ENCODE measurements at places on chromosomes 12 and 14.

DNA sequence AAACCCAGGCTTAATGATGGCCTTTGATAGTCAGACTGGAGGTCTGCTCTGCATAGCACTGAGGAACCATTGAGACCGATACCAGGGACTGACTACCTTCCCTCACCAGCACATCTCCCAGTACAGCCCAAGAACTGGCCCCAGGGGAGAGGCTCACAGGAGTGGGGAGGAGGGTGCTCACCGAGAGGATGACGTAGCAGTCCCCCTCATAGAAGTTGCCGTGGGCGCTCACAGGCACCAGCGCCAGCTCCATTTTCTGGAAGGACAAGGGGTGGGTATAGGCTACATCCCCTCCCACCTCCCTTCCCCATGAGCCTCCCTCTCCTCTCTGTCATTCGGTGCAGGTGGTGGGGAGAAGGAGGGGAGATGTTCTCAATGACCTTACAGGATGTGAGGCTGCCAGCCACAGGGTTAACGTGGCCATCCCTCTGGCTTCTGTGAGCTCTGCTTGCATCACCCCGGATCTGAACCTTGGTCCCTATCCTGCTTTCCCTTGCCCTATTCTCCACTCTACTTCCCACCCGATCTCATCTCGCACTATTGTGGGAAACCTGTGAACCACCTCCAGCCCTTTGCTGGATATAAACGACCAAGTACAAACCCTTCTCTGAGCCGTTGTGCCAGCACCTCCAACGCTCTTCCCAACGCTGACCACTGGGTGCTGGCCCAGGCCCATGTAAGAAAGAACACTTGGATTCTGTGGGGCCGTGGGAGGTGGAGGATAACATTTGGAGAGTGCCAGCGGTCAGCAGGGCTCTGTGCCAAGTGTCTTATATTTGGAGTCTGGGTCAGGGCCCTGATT lies 4.4 kb downstream of the AVIL start:
- DNase-seq: no peak

DNA sequence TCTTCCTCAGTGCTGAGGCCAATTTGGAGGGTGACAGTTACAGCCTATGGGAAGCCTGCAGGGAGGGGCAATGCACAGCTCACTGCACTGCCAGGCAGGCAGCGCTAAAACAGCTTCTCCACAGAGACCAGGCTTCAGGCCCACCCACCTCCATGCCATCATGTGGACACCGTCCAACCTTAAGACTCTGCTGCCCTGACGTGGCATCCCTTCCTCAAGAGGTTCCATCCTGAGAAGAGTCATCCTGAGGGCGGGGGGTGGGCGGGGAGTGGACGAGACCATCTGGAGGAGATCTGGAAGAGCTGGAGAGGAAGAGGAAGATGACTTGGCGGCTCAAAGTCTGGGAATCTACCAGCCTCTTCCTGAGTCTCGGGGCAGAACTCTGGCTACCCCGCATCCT lies 8.4 kb upstream of the ACVRL1 start:
- no peak for DNase-seq

DNA sequence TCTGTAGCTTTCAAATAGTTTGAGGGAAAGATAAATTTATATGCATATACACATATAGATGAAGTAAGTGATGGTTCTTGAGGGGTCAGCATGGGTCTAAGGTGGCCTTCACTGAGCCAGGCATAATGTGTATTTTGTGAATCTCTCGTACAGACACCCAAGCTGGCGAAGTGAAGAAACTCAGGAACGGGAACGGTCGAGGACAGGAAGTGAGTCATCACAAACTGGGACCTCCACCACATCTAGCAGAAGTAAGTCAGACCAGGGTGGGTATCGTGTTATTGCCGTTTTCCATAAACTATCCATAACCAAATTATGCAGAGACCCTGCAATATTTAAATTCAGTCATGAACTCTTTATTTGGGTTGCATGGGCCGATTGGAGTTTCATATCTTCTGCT lies 15.4 kb upstream of the TNS2 start:
- DNase-seq: no peak

- DNase-seq: no peak
Measured at GRCh38 chr14:105099778-105100177, 34.5 kb upstream of the GPR132 start.

- no peak for DNase-seq
Measured at GRCh38 chr12:19489168-19489567, 49.9 kb downstream of the AEBP2 start.

DNA sequence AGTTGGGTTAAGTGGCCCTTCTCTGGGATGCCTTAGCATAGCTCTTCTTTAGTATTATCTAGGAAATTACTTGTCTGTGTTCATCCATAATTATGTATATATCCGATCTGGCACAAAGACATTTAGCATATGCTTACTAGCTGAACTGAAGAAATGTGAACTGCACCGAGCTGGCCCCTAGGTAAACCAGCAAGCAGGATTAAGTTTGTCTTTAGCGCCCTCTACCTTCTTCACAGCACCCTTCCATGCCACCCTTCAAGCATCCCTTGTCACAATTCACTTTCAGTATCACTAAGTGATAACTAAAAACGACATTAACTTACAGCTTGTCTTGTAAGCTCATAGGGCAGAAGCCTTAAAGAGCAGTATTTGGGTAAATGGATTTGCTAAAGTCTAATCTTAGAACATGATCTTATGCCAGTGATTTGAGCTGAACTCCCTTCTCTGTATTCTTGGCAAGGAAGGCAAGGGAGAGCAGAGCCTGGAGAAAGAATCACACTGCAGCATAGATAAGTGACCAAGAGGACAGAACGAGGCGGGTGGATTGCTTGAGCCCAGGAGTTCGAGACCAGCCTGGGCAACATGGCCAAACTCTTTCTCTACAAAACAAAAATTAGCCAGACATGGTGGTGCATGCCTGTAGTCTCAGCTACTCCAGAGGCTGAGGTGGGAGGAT lies 2.6 kb upstream of the HAL start:
- DNase-seq: no peak

DNA sequence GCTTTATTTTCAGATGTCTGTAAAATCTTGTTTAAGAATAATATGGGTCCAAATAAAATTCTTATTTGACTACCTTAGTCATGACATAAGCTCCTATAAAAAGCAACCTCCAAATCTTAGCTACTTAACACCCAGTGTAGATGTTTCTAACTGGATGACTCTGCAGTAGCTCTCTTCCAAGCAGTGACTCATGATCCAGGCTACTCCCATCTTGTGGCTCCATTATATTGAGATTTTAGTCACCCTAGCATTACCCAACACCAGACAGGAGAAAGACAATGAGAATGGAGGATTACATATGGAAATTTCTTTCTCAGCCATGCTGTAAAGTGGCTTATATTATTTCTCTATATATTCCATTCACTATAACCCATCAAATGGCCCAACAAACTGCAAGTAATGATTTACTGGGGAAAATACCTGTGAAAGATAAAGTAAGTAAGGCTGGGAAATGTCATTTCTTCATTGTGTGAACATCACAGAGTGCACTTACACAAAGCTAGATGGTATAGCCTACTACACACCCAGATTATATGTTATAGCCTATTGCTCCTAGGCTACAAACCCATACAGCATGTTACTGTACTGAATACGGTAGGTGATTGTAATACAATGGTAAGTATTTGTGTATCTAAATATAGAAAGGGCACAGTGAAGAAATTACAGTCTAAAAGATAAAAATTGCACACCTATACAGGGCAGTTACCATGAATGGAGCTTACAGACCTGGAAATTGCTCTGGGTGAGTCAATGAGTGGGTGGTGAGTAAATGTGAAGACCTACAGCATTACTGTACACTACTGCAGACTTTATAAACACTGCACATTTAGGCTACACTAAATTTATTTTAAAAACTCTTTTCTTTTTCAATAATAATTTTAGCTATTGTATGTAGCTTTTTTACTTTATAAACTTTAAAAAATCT lies 163.2 kb downstream of the DYRK2 start:
- no peak for DNase-seq

DNA sequence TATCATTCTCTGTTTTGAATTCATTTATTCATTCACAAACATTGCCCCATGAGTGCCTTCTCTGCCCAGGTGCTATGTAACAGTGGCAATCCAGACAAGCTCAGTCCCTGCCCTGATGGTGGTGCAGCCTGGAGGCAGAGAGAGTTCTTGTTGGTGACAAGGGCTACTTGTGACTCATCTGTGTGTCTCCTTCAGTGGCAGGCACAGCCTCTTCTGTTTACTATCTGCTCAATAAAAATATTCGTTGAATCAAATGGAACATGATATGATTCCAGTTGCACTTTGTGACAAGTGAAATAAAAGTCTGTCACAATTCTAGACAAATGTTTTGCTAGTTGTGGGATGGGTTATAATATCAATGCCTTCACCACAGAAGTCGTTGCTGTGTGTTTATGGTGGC lies 20.6 kb upstream of the CPM start:
- DNase-seq: no peak

DNA sequence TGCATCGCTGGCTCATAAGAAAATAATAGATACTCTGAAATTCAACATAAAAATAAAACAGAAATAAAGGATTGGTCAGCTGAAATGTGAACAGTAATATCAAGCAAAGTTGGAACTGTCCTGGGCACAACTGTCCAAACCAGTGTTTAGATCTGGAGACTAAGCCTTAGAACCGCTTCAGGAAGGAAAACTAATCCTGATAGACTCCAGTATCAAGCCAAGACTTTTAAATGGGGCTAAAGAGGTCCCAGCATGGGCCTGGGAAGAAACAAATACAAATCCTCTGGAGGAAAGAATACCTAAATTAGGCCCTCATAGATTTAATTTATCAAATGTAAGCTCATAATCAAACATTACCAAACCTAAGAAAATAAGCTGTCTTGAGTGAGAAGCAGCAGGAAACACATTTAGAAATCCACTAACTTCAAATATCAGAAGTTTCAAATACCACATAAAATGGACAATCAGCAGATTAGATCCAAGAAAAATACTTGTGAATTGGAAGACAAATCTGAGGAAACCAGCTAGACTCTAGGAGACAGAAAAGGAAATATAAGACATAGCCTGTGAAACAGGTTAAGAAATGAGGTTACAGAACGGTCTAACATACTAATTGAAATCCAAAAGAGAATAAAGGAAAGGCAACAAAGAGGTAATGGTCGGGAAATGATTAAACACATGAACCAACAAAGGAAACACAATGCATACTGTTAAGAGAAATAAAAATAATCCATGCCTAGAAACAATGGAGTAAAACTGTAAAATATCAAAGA lies 27.6 kb downstream of the SCAF11 start:
- no peak for DNase-seq

DNA sequence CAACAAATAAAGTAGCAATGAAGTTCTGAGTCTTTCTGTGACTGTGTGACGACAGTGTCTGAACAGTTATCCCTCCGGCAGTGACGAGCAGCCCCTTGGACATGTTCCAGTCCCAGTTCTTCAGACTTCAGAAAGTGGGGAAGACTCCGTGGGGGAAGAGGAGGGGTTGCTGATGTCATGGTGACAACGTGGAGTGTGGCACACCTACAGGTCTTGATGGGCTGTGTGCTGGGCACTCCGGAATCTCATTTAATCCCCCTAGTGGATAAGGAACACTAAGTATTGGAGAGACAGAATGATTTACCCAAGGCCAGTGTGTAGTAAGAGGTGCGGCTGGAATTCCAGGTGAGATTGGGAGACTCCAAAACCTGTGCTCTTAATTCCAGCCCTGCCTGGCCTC lies 280.2 kb downstream of the CACNA1C start:
- no peak for DNase-seq

DNA sequence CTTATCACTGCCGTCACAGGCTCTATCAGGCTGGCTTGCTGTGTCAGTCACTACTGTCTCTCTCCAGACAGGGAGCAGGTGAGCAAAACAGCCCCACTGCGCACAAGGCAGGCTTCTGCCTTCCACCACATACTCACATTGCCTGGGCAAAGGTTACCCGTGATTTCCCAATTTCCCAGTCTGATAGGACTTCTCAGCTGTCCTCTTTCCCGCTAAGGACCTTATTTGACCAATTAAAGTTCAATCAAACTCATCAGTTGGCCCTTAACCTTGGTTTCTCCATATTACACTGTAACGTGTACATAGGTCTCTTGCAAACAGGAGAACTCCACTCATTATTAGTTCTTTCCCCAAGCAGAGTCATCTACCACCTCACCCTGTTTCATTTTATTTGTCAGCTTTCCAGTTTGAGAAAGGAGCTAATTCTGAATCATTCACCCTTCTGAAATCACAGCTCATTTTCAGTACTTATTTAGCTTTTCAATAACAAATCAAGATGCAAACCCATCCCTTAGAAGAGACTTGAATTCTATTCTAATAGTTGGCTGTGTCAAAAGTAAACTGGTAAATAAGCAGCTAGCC lies 170.8 kb downstream of the ESR2 start:
- DNase-seq: no peak

DNA sequence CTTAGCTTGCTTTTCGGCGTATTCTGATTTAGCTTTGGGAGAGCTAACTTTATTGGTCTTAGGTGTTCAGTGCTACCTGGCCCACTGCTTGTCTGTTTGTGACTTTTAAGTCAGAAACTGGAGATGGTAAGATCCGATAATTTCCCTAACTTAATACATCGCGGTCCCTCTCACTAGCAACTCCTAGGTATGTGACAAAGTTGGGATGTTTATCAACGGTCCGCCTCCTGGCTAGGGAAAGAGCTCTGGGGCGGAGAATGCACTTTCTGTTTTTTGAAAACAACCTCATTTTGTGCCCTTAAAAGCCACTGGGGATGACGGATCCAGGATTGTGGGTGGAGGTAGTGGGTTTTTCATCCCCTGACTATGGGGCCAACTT lies 1.2 kb downstream of the CDKN1B start:
- no peak for DNase-seq

- DNase-seq: no peak
Measured at GRCh38 chr12:52209321-52209720, 17.5 kb upstream of the KRT80 start.

DNA sequence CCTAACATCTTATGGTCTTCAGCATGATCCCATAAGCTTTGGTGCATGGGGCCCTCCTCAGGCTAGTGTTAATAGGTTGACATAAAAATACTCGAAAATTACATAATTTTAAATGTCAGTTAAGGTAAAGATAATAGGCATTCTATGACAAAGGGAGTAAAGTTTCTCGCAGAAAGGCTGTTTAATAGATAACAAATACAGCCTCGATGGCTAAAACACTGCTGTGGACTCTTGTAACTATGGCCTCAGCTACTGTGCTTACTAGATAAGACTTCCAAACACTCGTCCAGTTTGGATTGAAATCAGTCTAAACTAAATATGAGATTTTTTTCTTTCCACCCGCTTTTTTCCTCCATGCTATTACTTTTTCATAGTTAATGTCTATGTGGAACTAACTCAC lies 23.2 kb upstream of the MGST1 start:
- DNase-seq: no peak

GRCh38 chr14:67173719-67174118 lies 15.5 kb upstream of the GARIN2 start:
- DNase-seq: no peak

DNA sequence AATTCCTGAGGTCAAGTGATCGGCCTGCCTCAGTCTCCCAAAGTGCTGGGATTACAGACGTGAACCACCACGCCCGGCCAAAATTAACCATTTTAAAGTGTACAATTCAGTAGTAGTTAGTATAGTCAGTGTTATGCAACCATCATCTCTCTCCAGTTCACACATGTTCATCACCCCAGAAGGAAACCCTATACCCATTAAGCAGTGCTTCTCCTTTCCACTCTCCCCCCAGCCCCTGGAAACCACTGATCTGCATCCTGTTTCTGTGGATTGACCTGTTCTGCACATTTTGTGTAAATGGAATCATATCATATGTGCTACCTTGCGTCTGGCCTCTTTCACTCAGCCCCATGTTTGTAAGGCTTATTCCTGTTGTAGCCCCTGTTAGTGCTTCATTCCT lies 52.2 kb downstream of the PHETA1 start:
- DNase-seq: no peak

Data from caudate nucleus (tissue), 63 donors.